ENCODE measurements at places on chromosomes 12 and 14.

- DNase-seq, result no peak
Observed at GRCh38 chr12:47828976-47829482, 9.3 kb upstream of the HDAC7 start.

DNA sequence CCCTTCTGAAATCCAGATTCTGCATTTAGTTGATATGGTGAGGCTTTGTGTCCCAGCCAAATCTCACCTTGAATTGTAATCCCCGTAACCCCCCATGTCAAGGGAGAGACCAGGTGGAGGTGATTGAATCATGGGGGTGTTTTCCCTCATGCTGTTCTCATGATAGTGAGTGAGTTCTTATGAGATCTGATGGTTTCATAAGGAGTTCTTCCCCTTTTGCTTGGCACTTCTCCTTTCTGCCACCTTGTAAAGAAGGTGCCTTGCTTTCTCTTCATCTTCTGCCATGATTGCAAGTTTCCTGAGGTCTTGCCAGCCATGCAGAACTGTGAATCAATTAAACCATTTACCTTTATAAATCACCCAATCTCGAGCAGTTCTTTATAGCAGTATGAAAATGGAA, 23.1 kb upstream of the C12orf42 start:
- no peak for DNase-seq

GRCh38 chr12:65925626-65926025, 101.3 kb downstream of the HMGA2 start:
- no peak for DNase-seq

- no peak for DNase-seq
Observed at GRCh38 chr14:61530296-61530695, 165.0 kb upstream of the HIF1A start.

DNA sequence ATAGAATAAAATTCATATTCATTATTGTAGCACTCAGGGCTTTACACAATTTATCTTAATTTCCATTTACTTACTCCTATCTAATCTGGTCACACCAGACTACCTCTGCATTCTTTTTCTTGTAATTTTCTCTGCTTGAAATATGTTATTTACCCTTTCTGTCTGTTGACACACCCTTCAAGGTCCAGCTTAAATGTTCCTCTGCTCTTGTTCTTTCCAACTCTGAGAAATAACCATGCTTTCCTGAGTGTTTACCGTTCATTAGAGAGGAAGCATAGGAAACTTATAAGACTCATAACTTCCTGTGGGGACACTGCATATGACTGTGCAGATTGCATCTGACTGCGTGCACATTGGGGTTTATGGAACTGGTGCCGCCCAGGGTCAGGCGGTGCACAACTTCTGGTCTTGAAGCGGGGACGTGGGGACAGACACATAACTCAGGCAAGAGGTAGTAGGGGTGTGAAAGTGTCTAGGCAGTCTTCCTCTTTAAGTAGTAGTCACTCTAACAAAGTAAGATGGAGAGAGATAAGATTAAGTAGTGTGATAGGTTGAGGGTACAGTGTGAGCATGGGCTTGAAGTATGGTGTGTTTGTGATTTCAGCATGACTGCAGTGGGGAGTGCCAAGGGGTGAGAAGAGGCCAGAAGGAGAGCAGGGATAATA, 42.6 kb upstream of the FOXJ2 start:
- DNase-seq, result peak; percentile 67

DNA sequence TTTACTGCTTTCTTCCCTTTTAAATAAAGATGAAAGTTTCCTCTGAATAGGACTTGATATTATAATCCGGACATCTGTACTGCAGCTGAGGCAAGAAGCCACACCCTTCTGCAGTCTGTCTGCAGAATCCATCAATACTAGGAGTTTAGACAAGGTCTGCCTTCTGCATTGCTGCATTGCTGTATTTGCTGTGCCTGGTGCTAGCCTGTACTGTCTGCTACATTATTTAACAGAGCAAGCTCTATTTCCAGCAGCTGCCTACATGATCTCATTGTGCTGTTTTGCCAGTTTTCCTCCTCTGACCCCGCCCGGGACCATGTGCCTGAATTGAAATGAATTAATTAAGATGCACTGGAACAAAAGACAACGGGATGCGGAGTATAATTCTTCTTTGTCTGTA, 1.7 kb downstream of the TUBA1A start:
- DNase-seq, result peak; percentile 34

DNA sequence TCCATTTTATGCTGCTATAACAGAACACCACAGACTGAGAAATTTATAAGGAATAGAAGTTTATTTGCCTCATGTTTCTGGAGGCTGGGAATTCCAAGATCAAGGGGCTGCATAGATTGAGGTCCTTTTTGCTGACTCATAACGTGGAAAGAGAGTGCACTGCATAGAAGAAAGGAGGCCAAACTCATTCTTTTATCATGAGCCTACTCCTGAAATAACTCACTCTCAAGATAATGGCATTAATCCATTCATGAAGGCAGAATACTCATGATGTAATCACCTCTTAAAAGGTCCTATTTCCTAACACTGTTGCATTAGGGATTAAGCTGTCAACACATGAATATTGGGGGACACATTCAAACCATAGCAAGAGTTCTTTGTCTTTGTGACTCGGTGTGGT, 60.0 kb upstream of the FBXO33 start:
- no peak for DNase-seq

DNA sequence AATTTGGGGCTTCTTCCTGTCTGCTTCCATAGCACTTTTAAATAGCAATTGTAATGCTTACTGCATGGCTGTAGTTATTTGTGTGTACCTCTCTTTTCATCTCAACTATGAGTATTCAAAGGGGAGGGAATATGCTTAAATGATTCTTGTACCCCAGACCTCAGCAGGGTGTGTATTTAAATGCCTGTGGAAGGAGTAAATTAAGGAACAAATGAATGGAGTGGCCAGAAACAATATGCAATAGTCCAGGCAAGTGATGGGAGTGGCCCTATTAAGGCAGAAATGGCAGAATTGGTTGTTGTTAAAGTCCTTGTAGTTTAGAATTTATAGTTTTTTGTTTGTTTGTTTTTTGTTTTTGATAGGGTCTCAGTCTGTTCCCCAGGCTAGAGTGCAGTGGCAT, 1.5 kb downstream of the RAD51B start:
- DNase-seq, result no peak

- no peak for DNase-seq
Observed at GRCh38 chr12:23084236-23084995, 459.4 kb downstream of the ETNK1 start.

GRCh38 chr12:21606175-21606574, 1.5 kb upstream of the GYS2 start:
- DNase-seq, result no peak

GRCh38 chr12:127150028-127150427, 1116.9 kb upstream of the TMEM132C start:
- no peak for DNase-seq

DNA sequence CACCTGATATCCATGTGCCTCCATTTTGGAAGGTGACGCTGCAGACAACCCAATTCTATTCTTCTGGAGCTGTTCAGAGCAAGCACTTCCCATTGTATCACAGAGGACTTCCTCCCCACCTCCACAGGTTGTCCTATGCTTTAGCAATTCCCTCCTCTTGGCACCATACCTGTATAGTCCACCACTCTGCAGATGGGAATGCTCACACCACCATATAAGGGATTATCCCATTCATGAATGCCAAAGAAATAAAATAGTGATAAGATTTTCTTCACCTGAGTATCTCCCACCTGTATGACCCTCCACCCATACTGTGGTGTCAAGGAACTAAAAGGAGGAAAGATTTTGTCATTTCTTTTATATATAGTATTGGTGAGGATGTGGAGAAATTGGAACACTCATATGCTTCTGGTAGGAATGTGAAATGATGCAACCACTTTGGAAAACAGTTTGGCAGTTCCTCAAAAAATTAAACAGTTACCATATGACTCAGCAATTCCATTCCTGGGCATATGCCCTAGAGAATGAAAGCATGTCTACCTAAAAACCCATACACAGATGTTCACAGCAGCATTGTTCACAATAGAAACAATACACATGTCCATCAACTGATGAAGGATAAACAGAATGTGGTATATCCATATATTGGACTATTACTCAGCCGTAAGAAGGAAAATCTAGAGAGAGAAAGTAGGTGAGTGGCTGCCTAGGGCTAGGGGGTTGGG, 75.2 kb downstream of the FIGNL2 start:
- no peak for DNase-seq

- peak; percentile 42 for DNase-seq
Observed at GRCh38 chr12:99043319-99043914, 398.3 kb downstream of the APAF1 start.

GRCh38 chr12:12212769-12213168, 54.1 kb downstream of the LRP6 start:
- DNase-seq, result no peak

DNA sequence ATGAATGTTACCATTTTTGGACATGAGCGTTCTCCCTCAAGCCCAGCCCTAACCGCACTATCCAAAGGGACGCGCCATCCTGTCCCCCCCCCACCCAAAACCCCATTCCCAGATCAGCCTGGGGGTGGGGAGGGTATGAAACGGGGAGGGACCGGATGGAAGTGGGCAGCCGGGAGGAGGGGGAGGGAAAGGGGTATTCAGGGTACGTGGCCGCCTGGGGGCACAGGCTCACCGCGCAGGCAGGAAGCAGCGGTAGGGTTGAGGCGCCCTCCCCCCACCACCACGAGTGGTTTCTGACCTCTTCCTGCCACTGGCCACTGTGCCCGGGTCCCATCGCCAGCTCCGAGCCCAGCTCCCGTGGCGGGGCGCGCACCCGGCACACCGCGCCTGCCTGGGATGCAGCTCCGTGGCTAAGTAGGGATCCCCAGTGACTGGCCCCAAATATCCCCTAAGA, 1.4 kb downstream of the ACTN1 start:
- DNase-seq, result peak; percentile 50

DNA sequence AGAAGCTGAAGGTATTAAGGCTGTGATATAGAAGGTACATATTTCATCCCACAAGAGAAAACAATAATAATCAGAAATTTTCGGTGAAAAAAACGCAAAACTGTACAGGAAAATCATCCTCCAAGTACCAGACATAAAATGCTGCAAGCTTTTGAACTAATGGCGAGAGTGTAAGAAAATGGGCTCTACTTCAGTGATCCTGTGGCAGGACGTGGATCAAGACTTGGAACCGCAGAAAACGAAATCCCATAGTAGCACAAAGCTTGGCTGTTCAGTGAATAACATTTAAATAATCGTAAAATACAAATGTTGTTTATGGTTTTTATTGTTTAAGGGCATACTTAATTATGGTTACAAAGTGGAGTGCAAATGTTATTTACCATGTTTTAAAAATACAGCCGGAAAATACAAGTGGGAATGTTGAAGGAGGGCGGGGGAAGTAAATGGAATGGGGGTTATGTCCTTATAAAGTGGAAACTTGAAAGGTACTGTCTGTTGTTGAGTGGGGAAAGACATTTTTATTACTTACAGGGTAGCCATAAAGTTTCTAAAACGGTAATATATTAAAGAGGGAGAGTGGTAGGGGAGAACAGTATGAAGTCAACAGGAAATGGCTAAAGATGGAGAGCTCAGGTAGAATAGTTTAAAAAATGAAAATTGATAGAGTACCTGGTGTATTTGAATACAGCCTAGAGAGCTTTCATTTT, 1.1 kb downstream of the SMIM10L1 start:
- DNase-seq, result peak; percentile 7

DNA sequence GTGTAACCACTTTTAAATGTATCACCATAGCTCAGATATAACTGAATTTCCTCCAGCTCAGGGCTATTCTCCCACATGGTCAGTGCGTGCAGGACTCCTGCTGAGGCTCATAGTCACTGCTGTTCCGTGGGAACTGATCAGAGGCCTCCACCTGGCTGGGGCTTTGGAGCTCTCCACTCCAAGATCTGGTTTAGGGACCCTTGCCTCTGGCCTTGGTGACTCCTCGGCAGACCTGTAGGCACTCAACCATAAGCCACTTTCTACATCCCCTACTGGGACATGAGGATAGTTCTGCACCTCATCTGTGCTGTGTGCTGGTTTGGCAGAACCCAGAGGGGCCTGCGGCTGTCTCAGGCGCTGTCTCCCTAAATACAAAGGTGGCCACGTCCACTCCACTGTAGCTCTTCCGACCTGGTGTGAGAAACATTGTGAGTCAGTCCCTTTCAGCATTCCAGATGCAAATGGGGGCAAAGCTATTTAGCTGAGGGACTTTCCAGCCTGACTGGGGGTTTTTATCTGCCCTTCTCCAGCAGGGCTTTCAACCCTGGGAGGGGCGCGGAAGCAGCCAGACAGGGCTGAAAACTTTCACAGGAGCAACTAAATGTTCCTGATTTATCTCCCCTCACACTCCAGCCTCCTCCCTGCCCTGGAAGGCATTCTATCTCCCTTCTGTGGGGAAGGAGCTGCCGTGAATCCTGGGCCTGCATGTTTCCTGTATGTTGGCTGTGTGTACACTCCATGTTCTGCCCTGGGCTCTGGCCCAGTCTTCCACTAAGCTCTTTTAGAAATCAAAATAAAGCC, 218.3 kb upstream of the DAAM1 start:
- DNase-seq, result no peak

GRCh38 chr12:93974252-93974651, 174.1 kb upstream of the PLXNC1 start:
- no peak for DNase-seq

DNA sequence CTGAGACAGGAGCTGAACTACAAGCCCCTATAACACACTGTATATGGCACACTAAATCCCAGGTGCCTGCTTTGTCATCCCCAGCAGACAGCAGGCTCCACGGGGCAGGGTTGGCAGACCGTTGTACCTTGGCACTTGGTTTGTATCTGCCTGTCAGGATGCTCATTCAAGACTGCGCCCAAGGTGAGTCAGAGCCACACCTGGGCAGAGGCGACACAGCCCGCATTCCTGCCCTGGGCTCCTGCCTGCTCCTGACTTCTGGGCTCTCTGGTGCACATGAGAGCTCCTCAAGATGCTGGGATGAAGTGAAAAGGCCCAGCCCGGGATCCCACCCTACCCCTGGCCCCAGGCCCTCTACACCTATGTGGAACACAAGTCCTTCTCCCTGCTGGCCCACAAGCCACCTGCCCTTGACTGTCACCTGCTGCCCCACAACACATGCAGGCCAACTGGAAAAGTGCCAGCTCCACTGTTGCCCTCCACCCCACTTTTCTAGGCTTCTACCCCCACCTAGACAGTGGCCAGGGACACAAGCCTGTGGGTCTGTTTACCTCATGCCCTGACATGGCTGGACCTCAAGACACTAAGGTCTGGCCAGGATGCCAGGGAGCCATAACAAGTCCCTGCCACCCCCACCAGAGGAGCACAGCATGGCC, 30.8 kb upstream of the PNMA1 start:
- no peak for DNase-seq

GRCh38 chr12:93089805-93090569, 160.9 kb upstream of the EEA1 start:
- DNase-seq, result no peak

DNA sequence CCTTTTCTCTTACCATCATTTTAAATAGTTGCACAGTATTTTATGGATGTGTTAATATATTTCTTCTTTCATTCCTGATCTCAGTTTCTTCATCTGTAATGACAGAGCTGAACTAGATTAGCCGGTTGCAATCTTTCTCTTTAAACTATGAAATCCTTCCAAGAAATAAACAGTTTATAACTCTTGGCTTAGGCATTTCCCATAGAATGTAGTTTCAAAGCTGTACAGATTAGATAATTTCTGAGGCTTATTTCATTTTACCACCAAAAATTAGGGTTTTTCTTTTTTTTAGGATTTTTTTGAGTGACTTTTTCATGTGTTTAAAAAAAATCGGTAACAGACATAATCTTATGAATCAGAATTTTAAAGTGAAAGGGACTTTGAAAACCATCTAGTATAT, 144.0 kb downstream of the RAD51B start:
- DNase-seq, result no peak

- peak; percentile 28 for DNase-seq
Observed at GRCh38 chr14:50714450-50715073, 46.5 kb upstream of the SAV1 start.

Data from CD4-positive, alpha-beta T cell treated with Interleukin-10 for 1 hour (primary cell).